ENCODE measurements at places on chromosomes 4 and X.

GRCh38 chr4:140286456-140286855 lies 87.0 kb upstream of the SCOC start:
- DNase-seq, result no peak

DNA sequence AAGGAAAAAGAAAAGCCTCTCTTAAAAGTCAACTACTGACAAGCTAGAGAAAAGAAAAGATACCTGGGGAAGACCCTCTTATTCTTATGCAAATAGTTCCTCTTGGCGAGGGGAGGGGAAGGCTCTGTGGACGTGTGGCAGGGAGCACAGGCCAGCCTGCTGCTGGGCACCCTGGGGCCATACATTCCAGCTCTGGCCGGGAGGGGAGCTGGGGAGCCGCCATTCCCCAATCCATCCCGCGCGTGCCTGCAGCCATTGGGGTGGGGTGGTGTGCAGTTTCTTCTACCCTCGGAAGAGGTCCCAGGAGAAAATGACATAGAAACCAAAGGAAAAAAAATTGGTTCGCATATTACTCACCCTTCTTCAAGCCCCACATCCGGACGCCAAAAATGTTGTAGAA lies 1496.4 kb downstream of the RPA4 start:
- no peak for DNase-seq

GRCh38 chrX:57070185-57070984 lies 51.0 kb downstream of the SPIN2B start:
- no peak for DNase-seq

DNA sequence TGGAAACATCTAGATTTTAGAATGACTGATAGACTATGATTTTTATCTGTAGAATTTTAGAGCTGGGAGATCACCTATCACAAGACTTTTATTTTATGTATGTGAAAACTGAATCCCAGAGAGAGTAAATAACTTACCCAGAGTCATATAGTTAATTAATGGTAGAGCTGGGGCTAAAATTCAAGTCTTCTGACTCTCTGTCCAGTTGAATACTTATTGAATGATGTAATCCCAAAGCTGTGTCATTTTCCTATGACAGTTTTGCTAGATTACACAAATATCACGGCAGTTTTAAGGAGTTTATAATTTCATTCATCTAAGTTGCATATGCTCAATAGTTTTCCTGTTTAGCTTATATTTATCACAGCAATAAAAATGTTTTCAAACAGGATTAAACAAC lies 6.7 kb downstream of the NRK start:
- DNase-seq, result no peak

DNA sequence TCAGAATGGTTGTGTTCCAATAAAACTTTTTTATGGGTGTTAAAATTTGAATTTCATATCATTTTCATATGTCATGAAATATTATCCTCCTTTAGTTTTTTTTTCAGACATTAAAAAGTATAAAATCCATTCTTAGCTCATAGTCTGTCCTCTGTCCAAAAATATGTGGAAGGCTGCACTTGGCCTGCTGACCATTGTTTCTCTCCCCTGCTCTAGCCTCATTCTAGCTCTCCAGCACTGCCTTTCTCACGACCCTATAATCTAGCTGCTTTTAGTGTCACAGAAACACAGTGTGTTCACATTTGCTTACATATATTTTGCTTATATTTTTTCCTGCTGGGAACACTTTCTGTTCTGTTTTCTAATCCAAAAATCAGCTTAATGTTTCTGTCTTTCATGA lies 165.0 kb upstream of the ANK2 start:
- no peak for DNase-seq

All from stimulated activated naive CD8-positive, alpha-beta T cell treated with anti-CD3 and anti-CD28 coated beads, Interleukin-15, Interleukin-2, amounts not matched to agents 100 U/mL and 50 U/mL, for 24 hours (primary cell).